Adrenal gland (tissue), 19 donors: ENCODE measurements at places on chromosomes 6 and 20. TPM values are rescaled to one million over a fixed set of nuclear protein-coding genes. Genes with fewer than 3 reads are reported as not detected.

- no peaks in the 10 kb centered on the region for H3K36me3 ChIP-seq
- H3K27ac ChIP-seq: no peak overlapping the region
- DNase-seq: no peak
- H3K4me1 ChIP-seq: no peaks in the 10 kb centered on the region
These were observed 50.3 kb upstream of the OGFRL1 start for GRCh38 chr6:71238351-71238750.

DNA sequence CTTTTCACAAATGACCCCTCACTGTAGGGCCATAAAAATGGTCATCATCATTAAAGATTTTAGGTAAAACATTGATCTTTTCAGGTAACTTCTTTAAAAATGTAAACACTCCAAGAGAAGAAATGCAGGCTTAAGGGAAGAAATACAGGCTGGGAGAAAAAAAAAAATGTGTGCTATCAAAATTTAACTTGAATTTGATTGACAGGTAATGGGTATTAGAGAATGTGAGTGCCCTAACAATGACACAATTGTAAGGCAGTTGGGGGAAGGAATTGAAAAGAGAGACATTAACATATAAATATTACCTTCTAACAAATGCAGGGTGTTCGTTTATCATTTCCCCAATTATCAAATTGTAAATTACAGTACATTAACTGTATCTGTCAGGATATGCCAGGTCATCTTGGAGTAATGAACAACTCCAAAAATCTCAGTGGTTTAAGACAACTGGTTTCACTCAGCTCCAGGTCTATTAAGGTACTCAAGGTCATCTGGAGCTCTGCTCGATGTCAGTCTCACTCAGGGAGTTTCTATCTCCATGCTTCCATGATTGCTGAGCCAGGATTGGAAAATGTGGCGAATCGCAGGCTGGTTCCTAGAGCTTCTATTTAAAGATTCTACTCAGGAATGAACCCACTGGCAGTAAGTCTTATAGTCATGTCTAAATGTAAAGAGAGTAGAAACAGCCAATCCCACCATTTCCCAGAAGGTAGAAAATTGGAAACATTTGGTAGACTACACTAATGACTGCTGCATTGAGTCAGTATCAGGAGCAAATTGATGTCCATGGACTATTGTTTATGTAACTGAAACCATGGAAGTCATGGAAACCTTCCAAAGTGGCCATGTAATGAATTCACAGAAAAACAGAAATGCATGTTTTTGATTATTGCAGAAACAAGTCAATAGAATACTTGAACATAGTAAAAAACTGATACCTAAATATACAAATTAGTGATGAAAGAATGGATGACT lies 55.6 kb downstream of the FRK start:
- DNase-seq: no peak
- H3K27ac ChIP-seq: no peak overlapping the region
- no peaks in the 10 kb centered on the region for H3K36me3 ChIP-seq
- H3K4me3 ChIP-seq: no peak overlapping the region

Gene MUC22
- polyA plus RNA-seq: not detected

Gene TUBB1
- 0.10 TPM for polyA plus RNA-seq

DNA sequence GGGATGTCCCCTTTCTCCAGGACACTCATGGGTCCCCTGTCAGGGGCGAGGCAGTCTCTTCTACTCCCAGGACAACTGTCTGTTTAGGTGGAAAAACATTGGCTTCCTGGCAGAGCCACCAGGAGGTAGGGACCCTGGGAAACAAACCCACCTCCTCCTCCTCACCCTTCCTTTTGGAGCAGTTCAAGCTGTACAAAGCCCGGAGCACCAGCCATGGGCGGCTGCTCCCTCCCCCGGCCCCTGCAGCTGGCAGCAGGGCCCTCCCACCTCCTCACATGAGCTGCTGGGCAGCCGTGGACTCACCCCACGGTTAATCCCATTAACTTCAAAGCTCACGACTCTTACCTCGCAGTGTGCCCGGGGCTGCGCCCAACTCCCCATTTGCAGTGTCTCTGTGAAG lies 48.6 kb downstream of the CDH4 start:
- H3K4me3 ChIP-seq: no peak overlapping the region
- no peaks in the 10 kb centered on the region for H3K36me3 ChIP-seq
- no peaks in the 10 kb centered on the region for H3K27me3 ChIP-seq
- H3K27ac ChIP-seq: no peak overlapping the region
- DNase-seq: no peak
- no peaks in the 10 kb centered on the region for H3K4me1 ChIP-seq

Gene RPS18
- polyA plus RNA-seq: 8,448 TPM

DNA sequence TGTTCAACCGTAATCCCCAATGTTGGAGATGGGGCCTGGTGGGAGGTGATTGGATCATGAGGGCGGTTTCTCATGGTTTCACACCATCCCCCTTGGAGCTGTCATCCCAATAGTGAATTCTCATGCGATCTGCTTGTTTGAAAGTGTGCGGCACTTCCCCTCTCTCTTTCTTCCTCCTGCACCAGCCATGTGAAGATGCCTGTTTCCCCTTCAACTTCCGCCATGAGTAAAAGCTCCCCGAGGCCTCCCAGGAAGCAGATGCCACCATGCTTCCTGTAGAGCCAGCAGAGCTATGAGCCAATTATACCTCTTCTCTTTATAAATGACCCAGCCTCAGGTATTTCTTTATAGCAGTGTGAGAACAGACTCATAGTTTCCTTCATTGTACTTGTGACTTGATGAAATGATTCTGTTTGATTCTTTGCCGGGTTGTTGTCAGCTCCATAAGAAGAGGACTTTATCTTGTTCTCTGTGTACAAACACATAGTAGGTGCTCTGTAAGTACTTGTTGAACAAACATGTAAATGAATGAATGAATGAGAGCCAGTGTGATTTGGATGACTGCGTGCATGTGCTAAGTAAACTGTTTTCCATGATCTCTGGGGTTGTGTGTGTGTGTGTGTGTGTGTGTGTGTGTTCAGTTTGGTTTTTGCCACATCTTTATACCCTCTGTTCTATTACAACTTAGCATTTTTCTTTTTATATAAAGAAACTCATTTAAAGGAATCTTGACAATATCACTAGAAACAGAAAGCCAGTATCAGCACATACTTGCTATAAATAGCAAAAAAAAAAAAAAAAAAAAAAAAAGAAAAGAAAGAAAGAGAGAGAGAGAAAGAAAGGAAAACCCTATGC lies 22.5 kb upstream of the PTGIS start:
- DNase-seq: no peak
- peaks cover 7% of the 10 kb centered on the region for H3K4me1 ChIP-seq
- no peaks in the 10 kb centered on the region for H3K36me3 ChIP-seq
- H3K27ac ChIP-seq: no peak overlapping the region
- H3K4me3 ChIP-seq: no peak overlapping the region

- no peaks in the 10 kb centered on the region for H3K27me3 ChIP-seq
- H3K36me3 ChIP-seq: no peaks in the 10 kb centered on the region
- H3K4me1 ChIP-seq: no peaks in the 10 kb centered on the region
- no peak overlapping the region for H3K4me3 ChIP-seq
These were observed 56.6 kb upstream of the EYA2 start for GRCh38 chr20:46838011-46838410.

DNA sequence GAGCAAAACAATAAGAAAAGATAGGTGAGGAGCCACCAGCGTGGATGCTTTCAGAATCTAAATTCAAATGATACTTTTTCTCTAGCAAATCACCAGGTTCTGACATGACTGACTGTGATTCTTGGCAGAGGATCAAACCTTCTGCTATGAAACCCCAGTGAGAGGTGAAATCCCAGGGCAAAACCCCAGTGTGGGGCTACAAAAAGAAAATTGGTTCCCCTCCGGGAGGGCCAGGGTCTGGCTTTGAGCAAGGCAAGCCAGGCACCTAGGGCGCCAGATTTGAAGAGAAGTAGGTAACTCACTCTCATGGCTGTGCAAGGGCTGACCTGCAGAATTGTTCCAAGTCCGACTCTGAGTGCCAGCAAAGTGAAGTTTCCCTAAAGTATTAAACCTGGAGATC lies 20.2 kb upstream of the RALGAPA2 start:
- no peak overlapping the region for H3K4me3 ChIP-seq
- H3K4me1 ChIP-seq: peaks cover 18% of the 10 kb centered on the region
- no peak overlapping the region for H3K27ac ChIP-seq
- H3K36me3 ChIP-seq: no peaks in the 10 kb centered on the region
- H3K27me3 ChIP-seq: no peaks in the 10 kb centered on the region

DNA sequence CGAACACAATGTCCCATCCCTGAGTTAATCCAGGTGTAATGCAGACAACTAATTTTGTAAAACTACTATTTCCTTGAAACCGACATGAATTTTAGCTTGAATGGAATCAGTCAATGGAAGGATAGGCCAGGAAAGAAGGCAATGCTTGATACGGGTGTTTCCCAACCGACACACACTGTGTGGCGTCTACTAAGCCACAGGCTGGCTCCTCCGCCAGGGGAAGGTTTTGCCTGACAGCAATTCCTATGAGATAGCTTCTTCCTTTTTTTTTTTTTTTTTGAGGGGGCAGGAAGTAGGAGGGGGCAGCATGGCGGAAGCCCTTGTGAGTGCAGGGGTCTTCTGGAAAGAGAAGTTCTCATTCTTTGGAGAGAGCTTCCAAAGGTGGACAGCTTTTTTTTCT lies 12.0 kb upstream of the LAMA4 start:
- no peak overlapping the region for H3K4me3 ChIP-seq
- no peak for DNase-seq
- H3K36me3 ChIP-seq: no peaks in the 10 kb centered on the region
- no peaks in the 10 kb centered on the region for H3K27me3 ChIP-seq
- no peak overlapping the region for H3K27ac ChIP-seq
- peaks cover 7% of the 10 kb centered on the region for H3K4me1 ChIP-seq

Gene TGM2
- 32.1 TPM for polyA plus RNA-seq

Gene EFCAB8
- polyA plus RNA-seq: 0.03 TPM

Gene C20orf96
- 13.7 TPM for polyA plus RNA-seq

Gene BTN1A1
- not detected for polyA plus RNA-seq

DNA sequence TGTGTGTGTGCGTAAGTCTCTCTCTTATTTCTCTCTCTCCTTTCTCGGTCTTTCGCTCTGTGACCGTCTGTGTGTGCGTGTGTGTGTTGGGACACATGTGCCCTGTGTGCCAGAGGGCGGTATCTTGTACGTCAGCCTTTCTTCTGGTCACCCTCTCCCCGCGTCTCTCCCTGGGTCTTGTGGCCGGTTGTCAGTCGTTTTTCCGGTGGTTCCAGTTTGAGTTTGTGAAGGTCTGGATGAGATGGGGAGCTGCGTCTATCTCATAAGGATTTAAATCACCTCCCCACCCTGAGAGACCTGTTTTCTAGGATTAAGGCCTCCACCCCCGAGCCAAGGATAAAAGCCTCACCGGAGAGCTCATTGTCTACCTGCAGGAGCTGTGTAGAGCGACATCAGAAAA lies 295.5 kb upstream of the ZNF337 start:
- H3K4me3 ChIP-seq: no peak overlapping the region
- no peak for DNase-seq
- H3K27me3 ChIP-seq: no peaks in the 10 kb centered on the region
- no peaks in the 10 kb centered on the region for H3K36me3 ChIP-seq
- H3K4me1 ChIP-seq: no peaks in the 10 kb centered on the region
- H3K27ac ChIP-seq: no peak overlapping the region

GRCh38 chr6:155349129-155349528 lies 34.8 kb upstream of the TFB1M start:
- no peak overlapping the region for H3K27ac ChIP-seq
- DNase-seq: no peak
- H3K27me3 ChIP-seq: no peaks in the 10 kb centered on the region
- no peaks in the 10 kb centered on the region for H3K36me3 ChIP-seq

Gene AIF1
- 81.6 TPM for polyA plus RNA-seq

DNA sequence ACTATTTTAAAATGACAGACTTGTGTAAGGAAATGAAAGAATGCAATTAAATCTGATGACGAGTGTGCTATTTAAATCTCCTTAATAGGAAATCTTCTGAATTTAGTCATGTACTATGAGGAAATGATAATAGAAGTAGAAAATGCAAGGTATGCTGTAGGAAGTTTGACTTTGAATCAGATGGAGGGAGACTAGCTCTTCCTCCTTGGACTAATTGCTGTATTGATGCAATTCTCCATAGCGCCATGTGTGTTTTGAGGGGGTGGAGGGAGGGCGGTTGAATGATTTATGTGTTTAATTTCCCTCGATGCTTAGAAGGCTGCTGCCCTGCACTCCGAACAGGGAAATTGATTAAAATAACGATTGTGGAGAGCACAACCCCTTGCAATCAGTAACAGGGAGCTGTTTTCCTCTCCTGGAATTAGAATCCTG lies 214.4 kb upstream of the PRND start:
- H3K27me3 ChIP-seq: no peaks in the 10 kb centered on the region
- DNase-seq: no peak
- no peak overlapping the region for H3K27ac ChIP-seq
- no peak overlapping the region for H3K4me3 ChIP-seq
- H3K4me1 ChIP-seq: no peaks in the 10 kb centered on the region
- no peaks in the 10 kb centered on the region for H3K36me3 ChIP-seq

- DNase-seq: no peak
- no peak overlapping the region for H3K27ac ChIP-seq
- H3K4me3 ChIP-seq: no peak overlapping the region
- H3K4me1 ChIP-seq: no peaks in the 10 kb centered on the region
- no peaks in the 10 kb centered on the region for H3K36me3 ChIP-seq
These were observed 208.9 kb downstream of the KIF16B start for GRCh38 chr20:16364320-16364687.

- no peaks in the 10 kb centered on the region for H3K27me3 ChIP-seq
- no peak overlapping the region for H3K4me3 ChIP-seq
- DNase-seq: no peak
- no peaks in the 10 kb centered on the region for H3K4me1 ChIP-seq
These were observed 15.9 kb upstream of the TRERF1 start for GRCh38 chr6:42467651-42468050.

DNA sequence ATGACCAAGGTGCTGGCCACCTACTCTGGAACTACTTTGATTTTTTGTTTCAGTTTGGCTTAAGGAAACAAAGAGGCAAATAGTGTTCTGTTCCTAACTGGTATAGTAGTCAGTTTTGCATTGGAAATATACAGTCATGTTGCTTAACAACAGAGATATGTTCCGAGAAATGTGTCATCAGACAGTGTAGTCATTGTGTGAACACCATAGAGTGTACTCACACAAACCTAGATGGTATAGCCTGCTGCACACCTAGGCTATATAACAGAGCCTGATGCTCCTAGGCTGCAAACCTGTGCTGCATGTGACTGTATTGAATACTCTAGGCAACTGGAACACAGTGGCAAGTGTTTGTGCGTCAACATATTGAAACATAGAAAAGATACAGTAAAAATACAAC lies 80.4 kb downstream of the ARID1B start:
- no peak overlapping the region for H3K27ac ChIP-seq
- no peak overlapping the region for H3K4me3 ChIP-seq
- no peaks in the 10 kb centered on the region for H3K36me3 ChIP-seq
- no peaks in the 10 kb centered on the region for H3K27me3 ChIP-seq
- DNase-seq: no peak

GRCh38 chr6:15892369-15892768 lies 229.5 kb upstream of the DTNBP1 start:
- no peak overlapping the region for H3K4me3 ChIP-seq
- H3K4me1 ChIP-seq: peaks cover 16% of the 10 kb centered on the region
- no peak overlapping the region for H3K27ac ChIP-seq
- no peaks in the 10 kb centered on the region for H3K27me3 ChIP-seq
- no peaks in the 10 kb centered on the region for H3K36me3 ChIP-seq

GRCh38 chr6:166419286-166419685 lies 36.5 kb upstream of the MPC1 start:
- no peak overlapping the region for H3K4me3 ChIP-seq
- DNase-seq: no peak
- H3K27me3 ChIP-seq: no peaks in the 10 kb centered on the region
- no peaks in the 10 kb centered on the region for H3K4me1 ChIP-seq

GRCh38 chr6:166785131-166785530 lies 158.1 kb upstream of the RPS6KA2 start:
- H3K4me1 ChIP-seq: no peaks in the 10 kb centered on the region
- no peak overlapping the region for H3K4me3 ChIP-seq
- H3K27ac ChIP-seq: no peak overlapping the region
- no peaks in the 10 kb centered on the region for H3K27me3 ChIP-seq
- DNase-seq: no peak
